ENCODE measurements at places on chromosomes 7 and 10. TPM values are rescaled to one million over a fixed set of nuclear protein-coding genes. Genes with fewer than 3 reads are reported as not detected.

GRCh38 chr7:7565746-7566650 is 686 bp upstream of the MIOS start:
- H3K27ac ChIP-seq: peak overlapping the region; percentile 92
- peak; percentile 33 for DNase-seq
- H3K4me1 ChIP-seq: peaks cover 38% of the 10 kb centered on the region
- no peaks in the 10 kb centered on the region for H3K36me3 ChIP-seq
- no peaks in the 10 kb centered on the region for H3K27me3 ChIP-seq

DNA sequence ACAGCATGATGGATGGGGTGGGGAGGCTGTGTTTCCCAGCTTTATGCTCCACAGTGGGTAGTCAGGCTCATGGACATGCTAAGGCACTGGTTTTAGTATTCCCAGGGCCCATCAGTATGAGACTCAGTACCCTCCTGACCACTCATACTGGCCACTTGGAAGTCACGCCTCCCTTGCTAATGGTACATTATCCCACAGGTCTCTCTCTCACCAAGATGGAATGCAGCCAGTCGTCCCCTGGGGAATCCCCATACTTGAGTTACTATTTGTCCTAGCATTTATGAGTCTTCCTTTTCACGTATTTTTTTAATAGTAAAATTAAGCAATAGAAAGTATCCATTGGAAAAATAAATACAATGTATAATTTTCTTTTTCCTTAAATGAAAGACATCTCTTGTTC is 80.6 kb upstream of the TBX20 start:
- DNase-seq: no peak

DNA sequence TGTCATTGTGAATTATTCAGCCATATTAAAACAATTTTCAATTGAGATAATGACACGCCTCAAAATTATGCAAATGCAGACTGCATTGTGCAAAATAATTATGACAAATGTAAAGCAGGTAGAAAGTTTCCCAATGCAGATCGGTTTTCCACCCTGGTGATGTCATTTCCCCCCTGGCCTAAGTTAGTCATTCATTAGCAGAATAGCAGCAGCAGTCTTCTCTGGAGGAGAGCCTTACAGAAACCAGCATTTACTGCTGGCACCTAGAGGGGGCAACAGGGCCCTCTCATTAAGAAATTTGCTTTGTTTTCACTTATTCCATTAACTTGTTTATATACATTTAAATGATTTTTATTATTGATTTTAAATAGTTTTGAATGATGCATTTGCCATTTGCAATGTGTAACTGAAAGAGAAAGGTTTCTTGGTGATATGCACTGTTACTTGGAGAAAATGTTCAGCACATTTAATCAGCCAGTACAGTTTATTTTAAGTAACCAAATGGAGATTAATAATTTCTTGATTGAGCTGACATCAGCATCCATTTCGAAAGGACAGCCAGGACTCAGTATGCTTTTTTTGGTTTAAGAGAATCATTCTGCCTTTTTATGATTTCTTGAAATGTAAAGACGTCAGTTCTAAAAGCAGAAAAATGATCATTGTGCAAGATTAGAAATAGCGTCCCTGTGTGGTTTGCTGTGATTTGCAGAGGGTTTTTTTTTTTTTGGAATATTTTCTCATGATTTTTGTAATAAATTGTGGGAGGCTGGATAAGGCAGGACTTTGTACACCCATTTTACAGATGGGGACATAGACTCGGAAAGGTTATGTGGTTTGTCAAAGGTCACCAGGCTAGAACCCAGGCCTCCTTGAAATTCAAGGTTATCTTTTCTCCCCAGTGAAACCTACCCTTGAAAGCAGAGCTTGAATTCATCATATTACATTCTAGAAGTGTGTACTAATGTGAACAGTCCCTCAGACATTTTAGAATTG is 3.5 kb downstream of the ARID5B start:
- H3K4me1 ChIP-seq: peaks cover 23% of the 10 kb centered on the region
- peak overlapping the region; percentile 89 for H3K27ac ChIP-seq
- no peaks in the 10 kb centered on the region for H3K27me3 ChIP-seq
- H3K36me3 ChIP-seq: no peaks in the 10 kb centered on the region

DNA sequence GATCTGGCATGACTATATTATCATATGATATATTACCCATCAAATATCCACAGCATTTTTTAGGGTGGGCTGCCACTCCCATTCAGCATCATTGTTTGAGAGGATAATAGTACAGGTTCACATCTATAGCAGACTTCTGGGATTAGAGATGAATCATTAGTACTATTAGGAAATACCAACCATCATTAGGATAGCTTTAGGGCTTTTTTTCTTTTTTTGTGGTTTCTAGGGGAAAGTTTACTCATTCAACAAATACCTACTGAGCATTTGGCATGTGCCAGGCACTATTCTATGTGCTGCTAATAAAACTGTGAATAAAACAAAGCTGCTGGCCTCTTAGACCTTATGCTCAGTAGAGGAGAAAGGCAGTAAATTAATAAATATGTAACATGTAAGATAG is 40.6 kb downstream of the NHLRC2 start:
- no peaks in the 10 kb centered on the region for H3K27me3 ChIP-seq
- H3K4me1 ChIP-seq: no peaks in the 10 kb centered on the region
- no peak for DNase-seq
- no peak overlapping the region for H3K4me3 ChIP-seq
- H3K36me3 ChIP-seq: peaks cover 15% of the 10 kb centered on the region
- H3K27ac ChIP-seq: no peak overlapping the region

- H3K4me3 ChIP-seq: no peak overlapping the region
- no peaks in the 10 kb centered on the region for H3K4me1 ChIP-seq
- no peak for DNase-seq
- no peaks in the 10 kb centered on the region for H3K27me3 ChIP-seq
These were observed 226.9 kb downstream of the WDR11 start for GRCh38 chr10:121078036-121078435.

- no peaks in the 10 kb centered on the region for H3K36me3 ChIP-seq
- H3K27me3 ChIP-seq: no peaks in the 10 kb centered on the region
- DNase-seq: no peak
- no peak overlapping the region for H3K27ac ChIP-seq
- H3K4me3 ChIP-seq: no peak overlapping the region
These were observed 512.1 kb downstream of the RPS24 start for GRCh38 chr10:78545756-78546155.

DNA sequence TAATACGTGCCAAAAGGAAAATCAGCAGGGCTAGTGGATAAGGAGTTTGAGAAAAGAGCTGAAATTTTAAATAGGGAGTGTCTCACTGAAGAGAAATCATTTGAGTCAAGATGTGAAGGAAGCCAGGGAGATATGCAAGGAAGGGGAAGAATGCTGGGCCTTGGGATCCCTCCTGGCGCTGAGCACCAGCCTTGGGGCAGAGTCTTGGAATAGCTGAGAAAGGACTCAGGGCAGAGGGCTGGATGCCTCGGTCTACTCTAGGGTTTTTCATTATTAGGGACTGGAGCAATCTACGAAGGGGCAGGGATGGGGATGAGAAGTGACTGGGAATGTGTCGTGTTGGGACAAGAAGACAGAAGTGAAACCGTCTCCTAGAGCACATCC is 484 bp downstream of the ZWINT start:
- peaks cover 4% of the 10 kb centered on the region for H3K4me1 ChIP-seq
- peak overlapping the region; percentile 55 for H3K4me3 ChIP-seq
- no peak for DNase-seq
- no peak overlapping the region for H3K27ac ChIP-seq
- no peaks in the 10 kb centered on the region for H3K27me3 ChIP-seq
- no peaks in the 10 kb centered on the region for H3K36me3 ChIP-seq

DNA sequence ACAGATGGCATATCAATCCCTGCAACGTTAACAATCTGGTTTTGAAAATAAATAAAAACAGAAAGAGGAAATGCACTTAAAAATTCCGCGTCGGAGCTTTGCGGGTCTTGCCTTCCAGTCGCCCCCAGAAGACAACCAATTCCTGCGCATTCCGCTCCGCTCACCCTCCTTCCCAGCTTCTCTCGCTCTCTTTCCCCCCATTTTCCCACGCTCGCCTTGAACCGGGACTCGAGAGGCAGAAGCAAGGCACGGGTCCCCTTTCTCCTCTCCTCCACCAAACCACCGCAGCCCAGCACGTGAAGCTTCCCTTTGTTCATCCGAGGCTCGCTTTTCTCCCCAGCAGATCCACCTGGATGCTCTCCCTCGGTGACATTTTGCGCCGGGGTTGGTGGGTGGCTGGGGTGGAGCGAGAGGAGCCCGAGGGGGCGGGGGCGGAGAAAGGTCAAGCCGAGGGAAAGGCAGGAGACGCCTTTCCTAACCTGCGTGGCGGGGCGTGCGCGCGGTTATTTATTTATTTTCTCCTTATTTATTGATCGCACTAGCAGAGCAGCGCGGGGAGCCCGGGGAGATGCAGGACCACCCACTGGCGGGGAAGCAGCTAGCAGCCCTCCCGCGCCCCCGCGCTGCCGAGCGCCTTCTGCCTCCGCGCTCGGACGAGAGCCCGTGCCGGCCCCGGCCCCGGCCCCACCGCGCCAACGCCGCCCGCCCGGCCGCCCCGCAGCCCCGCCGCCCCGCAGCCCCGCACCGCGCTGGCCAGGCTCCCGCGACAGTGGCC is at the start of gene KCND2:
TSS of gene KCND2 (plus strand) at position 475 of the 775 bp plus-strand sequence.
- no peaks in the 10 kb centered on the region for H3K36me3 ChIP-seq
- peaks cover 6% of the 10 kb centered on the region for H3K27me3 ChIP-seq
- no peak within 1 kb of the TSS for H3K27ac ChIP-seq
- peaks cover 7% of the 10 kb centered on the region for H3K4me1 ChIP-seq

DNA sequence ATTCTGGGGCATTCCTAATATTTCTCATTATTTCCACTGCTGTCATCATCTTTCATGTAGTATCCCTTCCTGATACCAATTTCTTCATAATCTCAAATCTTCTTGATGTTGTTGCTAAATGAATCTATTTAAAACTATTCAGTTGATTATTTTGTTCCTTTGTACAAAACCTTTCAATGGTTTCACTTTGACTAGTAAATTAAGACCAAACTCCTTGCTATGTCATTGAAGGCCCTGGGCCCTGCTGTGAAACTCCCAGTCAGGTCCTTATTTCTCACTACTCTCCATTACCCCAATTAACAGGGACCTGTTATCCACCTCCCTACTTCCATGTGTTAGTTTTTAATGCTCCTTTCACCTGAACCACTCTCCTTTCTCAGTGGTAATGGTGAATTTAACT is 97.0 kb downstream of the CTTNBP2 start:
- no peaks in the 10 kb centered on the region for H3K36me3 ChIP-seq
- no peak overlapping the region for H3K4me3 ChIP-seq
- H3K4me1 ChIP-seq: no peaks in the 10 kb centered on the region
- H3K27ac ChIP-seq: no peak overlapping the region
- DNase-seq: no peak

Gene CH25H
- 10.3 TPM for total RNA-seq

Gene MRC1
- total RNA-seq: 125 TPM

Gene MEOX2
- 0.61 TPM for total RNA-seq

Gene MMD2
- not detected for total RNA-seq

Gene CNNM1
- total RNA-seq: 0.23 TPM

Gene TMEM72
- total RNA-seq: not detected

Gene MINDY4
- total RNA-seq: 9.0 TPM

All from adrenal gland (tissue), 19 donors.